H7 (cell line): ENCODE measurements at places on chromosomes 11 and 22.

DNA sequence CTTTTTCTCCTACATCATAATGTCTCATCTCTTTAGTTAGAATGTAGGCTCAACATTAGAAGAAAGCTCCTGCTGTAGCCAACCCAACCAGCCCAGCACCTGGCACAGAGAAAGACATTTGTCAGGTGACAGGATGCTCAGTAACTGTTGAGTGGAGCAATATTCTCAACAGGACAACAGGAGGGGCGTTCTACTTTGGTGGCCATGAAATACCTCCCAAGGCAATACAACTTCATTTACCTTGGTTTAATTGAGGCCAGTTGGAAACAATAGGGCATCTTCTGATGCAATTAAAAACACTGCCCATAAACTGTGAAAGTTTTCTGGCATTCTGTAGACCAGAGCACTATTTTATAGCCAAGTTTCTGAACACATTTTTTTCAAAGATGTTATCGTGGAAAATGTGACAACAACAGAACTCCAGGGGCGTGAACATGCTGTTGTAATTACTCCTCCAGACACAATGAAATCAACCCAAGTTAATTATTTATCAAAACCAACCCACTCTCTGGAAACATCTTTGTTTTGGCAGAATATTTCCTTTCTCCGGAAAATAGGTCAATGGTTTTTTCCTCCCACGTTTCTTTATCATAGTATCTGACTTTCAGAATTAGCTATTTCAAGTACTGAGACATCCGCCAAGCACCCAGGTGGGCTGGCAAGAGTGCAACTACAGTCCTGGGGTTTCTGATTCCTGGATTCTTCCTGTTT, 538.1 kb downstream of the SOX6 start:
- no peak for DNase-seq

GRCh38 chr11:1701091-1701807, 4.3 kb downstream of the KRTAP5-6 start:
- DNase-seq, result peak; percentile 61

- DNase-seq, result no peak
Observed at GRCh38 chr11:66617155-66617834, 865 bp downstream of the RBM14 start.

DNA sequence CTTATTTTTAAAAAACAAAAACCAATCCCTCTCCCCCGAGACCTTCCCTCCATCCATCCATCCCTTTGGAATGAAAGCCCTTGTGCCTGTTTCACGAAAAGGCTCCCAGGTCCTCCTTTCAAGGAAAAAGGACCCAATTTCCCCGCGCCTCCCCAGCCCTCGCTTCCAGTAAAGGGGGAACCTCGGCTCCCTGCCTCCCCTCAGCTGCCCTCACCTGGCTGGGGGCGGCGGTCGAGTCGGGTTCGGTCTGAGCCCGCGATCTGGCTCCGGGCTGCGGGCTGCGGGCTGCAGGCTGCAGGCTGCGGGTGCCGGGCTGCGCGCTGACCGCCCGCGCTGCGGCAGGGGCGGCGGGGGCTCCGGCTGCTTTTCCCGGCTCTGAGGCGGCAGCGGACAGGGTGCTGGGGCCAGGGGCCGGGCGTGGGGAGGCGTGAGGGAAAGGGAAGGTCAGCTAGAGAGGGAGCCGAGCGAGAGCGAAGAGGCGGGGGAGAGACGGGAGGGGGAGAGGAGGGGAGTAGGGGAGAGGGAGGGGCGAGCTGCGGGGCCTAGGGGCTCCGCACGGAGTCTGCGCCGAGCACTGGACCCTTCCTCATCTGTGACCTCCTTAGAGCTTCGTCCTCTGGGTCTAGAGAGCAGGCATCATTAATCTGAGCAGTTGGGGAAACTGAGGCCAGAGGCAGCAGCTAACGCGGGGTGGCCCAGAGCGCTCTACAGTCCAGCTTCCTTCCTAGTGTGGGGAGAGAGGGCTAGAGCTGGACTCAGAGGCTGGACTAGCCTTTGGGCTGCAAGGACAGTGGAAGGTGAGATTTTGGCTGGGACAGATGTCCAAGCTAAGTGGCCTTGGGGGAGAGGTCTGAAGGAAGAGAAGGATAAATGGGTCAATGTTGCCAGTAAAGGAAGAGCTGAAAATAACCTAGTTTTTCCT, at the start of gene C1QTNF4:
Gene C1QTNF4 (minus strand): TSS at position 478 of the 922 bp plus-strand sequence. CDS start 3,601 bp downstream, outside the sequence.
- DNase-seq, result peak; percentile 92

GRCh38 chr22:24140357-24140756, 40.9 kb upstream of the SUSD2 start:
- DNase-seq, result no peak

- peak; percentile 33 for DNase-seq
Observed at GRCh38 chr11:73838443-73839122, 38.1 kb downstream of the COA4 start.

DNA sequence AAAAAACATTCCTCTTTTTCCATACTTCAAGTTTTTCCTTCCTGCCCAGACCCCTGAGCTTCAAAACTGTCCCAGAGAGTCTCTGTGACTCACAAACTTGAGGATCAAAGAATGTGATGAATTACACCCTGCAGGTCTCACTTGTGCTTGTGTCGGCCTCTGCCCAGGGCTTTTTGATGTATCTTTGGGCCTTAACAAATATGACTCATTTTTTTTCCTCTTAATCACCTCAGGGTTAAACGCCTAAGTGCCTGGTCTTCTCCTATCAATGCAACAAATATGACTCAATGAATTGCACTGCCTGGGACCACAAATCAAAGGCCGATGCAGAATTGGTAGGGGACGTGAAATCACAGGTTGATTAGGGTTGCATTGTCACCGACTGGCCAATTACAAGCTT, 267.7 kb downstream of the LARGE1 start:
- DNase-seq, result no peak

DNA sequence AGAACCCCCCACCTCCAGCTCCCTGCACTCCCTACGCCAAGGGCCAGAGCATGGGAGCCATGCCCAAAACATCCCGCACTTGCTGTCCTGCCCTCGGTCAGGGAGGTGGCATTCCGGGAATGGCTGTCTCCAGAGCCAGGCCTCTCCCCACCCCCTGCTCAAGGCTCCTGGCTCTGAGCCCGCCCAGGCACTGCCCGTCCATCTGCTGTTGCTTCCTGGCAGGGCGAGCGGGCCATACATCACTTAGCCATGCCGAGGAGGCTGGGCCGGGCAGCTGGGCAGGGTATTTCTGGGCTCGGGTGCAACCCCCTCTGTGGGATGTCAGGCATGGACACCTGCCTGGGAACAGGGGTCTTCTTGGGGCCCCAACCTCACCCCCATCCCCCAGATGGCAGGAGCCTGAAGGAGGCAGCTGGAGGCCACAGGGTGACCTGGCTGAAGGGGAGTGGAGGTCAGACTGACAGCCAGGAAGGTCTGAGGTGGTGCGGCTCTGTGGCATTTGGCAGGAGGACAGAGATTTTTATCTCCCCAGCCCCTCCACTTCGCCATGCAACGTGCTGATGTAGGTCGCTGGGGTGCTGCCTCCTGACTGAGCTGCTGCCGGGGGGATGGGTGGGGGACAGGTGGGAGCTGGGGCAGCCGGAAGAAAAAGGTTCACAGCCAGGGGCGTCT, 8.7 kb upstream of the CABP7 start:
- no peak for DNase-seq

GRCh38 chr11:36186340-36187175, 102.7 kb downstream of the COMMD9 start:
- DNase-seq, result no peak

- no peak for DNase-seq
Observed at GRCh38 chr22:18064636-18065035, 13.2 kb upstream of the PEX26 start.

GRCh38 chr11:76672431-76673175, 2.1 kb upstream of the LRRC32 start:
- no peak for DNase-seq
